Kidney tubule cell (primary cell): ENCODE measurements at places on chromosomes 2 and 18.

DNA sequence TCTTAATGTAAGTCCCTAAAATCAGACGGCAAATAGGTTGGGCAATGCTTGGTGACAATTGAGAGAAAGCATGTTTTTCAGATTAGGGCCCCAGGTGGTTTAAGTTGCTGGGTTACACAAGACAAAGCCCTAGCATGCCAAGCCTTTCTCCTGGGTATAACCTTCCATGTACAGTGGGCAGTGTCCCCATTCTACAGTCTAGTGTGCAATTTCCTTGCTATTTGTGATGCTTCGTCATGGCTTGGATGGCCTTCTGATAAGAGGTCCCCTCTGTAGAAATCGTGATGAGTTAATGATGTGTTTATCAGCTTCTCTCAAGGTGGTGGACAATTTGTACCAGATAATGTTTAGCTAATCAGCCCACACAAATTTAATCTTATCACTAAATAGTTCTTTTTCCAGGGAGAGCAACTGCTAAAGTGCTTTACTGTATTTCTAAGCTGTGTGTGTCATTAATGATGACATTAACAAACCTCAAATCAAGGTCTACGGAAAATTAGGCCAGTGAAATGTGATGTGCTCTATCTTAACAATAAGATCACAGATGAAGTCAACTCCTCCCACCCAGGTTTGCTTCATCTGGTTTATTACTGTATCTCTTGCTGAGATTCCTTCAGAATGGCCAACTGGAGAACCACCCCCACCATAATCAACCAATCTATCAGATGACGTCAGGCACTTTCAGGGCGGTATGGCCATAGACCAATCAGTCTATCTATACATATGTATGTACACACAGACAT is 61.7 kb downstream of the PLB1 start:
- DNase-seq = no peak

- no peak for DNase-seq
Measured at GRCh38 chr2:173101687-173102086, 26.0 kb downstream of the MAP3K20 start.

DNA sequence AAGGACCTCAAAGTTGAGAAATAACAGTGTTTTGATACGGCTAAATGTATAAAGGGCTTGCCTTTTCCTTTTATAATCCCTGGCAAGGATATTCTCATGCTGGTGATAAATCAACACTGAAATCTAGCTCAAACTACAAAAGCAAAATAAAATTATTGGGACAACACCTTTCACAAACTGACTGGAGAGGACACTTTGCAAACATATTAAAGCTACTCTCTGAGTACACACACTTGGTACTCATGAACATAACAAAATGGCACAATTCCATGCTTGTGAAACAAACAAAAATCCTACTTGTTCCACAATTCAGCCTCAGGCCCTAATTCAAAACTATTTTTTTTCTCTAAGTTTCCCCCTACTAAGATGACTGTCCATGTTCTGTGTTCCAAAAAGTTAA is 305.8 kb downstream of the ETAA1 start:
- DNase-seq = no peak

- no peak for DNase-seq
Measured at GRCh38 chr2:75253526-75253925, 54.2 kb upstream of the TACR1 start.
